ENCODE measurements at places on chromosomes 4 and X. TPM values are rescaled to one million over a fixed set of nuclear protein-coding genes. Genes with fewer than 3 reads are reported as not detected.

GRCh38 chr4:139746431-139747171, 81.0 kb downstream of the MGST2 start:
- no peak for DNase-seq

GRCh38 chrX:112137276-112137675, 54.7 kb upstream of the TRPC5 start:
- DNase-seq: no peak

- DNase-seq: peak; percentile 3
Observed at GRCh38 chrX:108590496-108590895, 145.9 kb downstream of the IRS4 start.

DNA sequence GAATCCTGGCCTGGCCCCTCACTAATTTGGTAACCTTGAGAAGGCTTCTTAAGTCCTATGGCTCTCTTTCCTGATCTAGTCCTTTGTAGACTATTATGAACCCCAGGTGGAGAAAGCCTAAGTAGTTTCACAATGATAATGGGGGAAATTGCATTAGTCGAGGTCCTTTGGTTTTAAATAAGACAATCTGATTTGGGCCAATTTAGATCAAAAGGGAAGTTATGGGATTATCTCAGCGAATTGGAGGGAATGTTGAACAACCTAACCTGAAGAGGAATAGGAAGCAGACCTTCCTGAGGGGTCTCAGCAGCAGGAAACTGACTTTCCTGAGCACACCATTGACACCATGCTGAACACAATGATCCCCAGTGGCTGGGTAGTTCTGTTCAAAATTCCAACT, 331.5 kb downstream of the PRDM5 start:
- no peak for DNase-seq

GRCh38 chr4:38058151-38058550, 98.0 kb downstream of the PTTG2 start:
- no peak for DNase-seq

DNA sequence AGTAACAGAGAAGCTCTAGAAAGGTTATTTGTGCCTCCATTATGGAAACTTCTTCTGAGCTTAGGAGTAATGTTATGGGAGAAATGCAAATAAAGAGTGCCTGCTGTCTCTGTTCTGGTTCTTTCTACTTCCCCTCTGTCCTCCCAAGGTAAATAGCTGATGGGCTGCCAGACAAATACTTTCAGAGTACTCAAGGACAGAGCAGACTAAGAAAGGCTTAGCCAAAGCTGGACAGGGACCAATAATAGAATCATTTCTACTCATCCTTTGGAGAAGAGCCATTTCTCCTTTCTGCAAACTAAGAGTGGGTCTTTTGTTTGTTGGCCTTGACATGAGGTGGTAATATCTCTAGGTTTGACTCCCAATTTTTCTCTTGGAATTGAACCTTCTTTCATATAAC, 136.1 kb downstream of the MID1IP1 start:
- DNase-seq: no peak

DNA sequence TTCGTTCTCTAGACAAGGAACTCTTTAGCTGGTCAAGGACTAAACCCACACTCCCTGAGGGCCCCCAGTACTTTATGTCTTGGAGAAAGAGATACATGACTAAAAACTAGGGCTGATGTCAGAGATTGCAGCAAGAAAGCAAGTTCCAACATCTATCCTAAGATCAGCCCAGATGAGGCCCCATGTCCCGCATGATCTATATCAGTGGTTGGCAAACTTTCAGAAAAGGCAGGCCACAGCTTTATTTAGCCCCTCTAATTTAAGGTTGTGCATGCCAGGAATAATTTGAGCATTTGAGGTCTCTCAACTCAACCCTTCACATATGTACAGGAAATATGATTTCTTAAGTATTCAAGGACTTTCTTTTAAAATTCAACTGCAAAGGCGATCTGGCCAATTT, 44.1 kb upstream of the FRMD7 start:
- DNase-seq: no peak

DNA sequence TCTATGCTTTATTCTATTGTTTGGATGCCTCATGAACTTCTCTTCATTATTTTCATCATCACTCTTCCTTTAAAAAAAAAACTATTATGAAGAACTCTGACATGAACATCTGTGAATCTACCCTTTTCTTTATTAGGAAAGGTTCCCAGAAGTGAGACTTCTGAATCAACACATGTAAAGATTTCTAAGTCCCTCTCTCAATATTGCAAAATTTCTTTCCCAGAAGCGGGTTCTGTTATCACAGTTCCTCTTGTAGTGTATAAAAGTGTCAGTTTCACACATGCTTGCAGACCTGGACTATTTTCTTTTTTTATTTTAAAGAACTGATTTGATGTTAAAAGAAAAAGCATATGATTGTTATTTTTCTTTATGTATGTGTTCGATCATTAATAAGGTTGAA, 330.8 kb upstream of the KLF3 start:
- DNase-seq: no peak

GRCh38 chrX:43962636-43963035, 10.6 kb downstream of the NDP start:
- DNase-seq: no peak

DNA sequence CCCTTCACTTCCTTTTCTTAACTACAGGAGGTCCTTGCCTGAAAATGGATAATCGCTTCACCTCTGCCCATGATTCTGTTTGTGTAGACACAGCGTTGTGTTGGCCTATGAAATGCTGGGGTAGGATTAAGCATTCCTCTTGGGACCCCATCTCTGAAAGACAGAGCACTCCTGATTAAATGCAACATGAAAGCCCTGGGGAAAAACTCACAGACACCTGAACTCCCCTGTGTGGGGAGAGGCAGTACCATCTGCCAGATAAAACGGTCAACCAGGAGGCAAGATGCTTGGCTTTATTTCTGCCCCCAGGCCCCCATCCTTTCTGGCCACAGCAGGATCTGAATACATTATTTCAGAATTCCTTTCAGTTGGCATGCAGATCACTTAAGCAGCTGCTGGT, 1.9 kb downstream of the LGI2 start:
- no peak for DNase-seq

GRCh38 chr4:147741190-147741788, 9.4 kb downstream of the ARHGAP10 start:
- peak; percentile 23 for DNase-seq

DNA sequence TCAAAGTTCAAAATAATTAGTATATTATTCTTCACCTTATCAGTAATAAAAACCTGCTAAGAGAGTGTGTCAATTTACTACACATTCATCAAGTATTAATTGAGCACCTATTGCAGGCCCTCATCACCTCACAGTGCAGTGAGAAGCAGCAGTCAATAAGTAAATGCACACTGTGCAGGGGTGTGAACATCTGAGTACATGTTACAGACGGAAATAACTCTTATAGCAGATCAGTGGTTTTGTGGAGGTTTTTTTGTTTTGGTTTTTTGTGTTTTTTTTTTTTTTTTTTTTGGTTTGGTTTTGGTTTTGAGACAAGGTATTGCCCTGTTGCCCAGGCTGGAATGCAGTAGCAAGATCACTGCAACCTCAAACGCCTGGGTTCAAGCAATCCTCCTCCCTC, 20.3 kb downstream of the KLF3 start:
- no peak for DNase-seq

DNA sequence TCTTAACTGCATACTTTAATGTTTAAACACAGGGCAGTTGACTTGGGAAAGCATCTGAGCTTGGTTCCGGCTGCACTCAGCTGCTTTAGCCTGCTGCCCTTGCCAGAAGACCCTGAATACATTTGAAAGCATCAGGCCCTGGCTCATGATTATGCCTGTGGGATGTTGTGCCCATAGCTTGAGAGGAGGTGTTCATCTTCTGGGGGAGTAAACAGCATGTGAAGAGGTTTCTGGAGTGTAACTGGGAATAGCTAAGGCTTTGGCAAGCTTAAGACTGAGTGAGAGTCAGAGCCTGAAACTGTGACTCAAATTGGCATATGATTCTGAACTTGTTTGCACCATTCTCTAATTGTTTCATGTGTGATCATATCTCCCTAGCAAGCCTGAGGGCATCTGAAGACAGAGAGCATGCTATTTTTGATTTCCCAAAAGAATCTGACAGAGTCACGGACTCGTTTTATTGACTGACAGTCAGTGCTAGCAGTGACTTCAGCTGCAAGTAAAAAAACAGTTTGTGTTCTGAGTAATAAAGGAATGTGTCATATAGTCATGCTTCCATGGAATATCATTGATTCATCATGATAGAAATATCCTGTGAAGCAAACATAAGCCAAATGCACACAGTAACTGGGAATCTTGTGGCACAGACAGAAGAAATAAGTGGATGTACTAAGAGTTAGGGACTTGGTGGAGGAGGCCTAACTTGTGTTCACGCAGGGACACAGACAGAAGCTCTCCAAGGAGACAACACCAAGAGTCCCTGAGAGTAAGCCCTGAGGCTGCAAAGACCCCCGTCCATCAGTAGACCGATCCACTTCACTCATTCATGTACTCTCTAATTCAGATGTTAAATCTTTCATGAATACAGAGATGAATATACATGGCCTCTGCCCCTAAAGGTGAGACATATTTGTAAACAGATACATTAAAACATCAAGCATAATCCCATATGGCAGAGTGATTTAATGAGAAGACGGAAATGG, 100.7 kb downstream of the SYNPO2 start:
- DNase-seq: no peak

- no peak for DNase-seq
Observed at GRCh38 chr4:98720871-98721480, 62.6 kb upstream of the TSPAN5 start.

DNA sequence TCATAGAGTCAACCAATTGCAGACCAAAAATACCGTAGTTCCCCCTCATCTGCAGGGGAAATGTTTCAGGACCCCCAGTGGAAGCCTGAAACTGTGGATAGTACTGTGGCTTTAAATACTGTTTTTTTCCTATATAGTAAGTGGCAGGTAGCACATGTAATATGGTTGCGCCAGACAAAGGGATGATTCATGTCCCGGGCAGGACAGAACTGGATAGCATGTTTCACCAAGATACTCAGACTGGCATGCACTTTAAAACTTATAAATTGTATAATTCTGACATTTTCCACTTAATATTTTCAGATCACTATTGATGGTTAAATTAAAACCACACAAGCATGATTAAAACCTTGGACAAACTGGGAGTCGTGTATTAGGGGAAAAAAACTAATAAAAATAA, 276.3 kb upstream of the AGA start:
- no peak for DNase-seq

DNA sequence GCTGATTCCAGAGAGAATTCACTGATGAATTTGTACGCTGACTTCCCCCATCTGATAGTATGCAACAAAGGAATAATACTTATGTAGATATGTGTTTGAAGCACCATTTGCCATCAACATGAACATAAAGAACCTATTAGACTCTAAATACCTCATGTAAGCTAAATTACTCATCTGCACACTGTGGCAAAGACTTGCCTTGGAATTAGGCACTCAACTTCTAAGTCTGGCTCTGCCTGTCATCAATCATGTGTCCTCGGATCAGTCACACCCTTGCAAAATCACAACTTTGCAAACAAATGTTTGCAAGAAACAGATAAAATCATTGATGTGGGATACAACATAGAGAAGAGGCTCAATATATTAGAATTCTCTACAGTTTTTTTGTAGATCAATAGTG, 169.9 kb upstream of the LDB2 start:
- no peak for DNase-seq

- DNase-seq: no peak
Observed at GRCh38 chr4:72205298-72205697, 173.5 kb downstream of the NPFFR2 start.

DNA sequence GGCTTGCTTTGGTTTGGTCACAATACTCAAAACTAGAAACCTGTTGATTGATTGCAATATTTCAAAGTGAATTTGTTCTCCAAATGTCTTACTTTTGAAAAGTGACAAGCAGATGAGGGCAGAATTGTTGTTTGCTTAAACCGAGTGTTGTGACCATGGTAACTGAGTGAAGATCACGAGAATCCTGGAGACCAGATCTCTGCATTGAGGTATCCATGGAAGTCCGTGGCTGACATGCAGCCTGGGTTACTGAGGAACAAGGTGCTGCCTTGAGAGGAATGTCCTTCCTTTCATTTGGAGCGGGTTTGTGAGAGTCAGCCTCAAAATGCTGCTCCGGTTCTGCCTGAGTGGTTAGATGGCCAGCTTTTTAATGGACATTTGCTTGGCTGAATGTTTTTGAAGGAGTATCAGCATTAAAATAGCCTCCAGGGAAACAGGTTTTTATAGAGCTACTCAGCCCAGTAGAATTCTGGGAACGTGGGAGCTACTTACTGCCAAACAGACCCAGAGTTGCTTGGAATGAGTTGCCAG, 31.3 kb downstream of the NYX start:
- no peak for DNase-seq

The S100G gene
- total RNA-seq: not detected

The PLXNA3 gene
- 1.6 TPM for total RNA-seq

The CXCL10 gene
- total RNA-seq: 0.41 TPM

The OR13H1 gene
- total RNA-seq: not detected

The SPANXN3 gene
- not detected for total RNA-seq

The CYBB gene
- 0.02 TPM for total RNA-seq

The DKK2 gene
- total RNA-seq: 0.87 TPM

The CAPN6 gene
- total RNA-seq: 1.0 TPM

The CXCL5 gene
- not detected for total RNA-seq

The UNC5C gene
- total RNA-seq: 9.1 TPM

The SMIM10L2A gene
- 0.25 TPM for total RNA-seq

The HAUS7 gene
- 52.4 TPM for total RNA-seq

The SSX4B gene
- total RNA-seq: not detected

The CLDN22 gene
- not detected for total RNA-seq

The FREM3 gene
- total RNA-seq: not detected

The TNIP3 gene
- total RNA-seq: 1.5 TPM

The CXCR3 gene
- not detected for total RNA-seq

The PNMA3 gene
- 0.86 TPM for total RNA-seq

The BBS12 gene
- 4.1 TPM for total RNA-seq
